ENCODE measurements at places on chromosomes 2 and 18. TPM values are rescaled to one million over a fixed set of nuclear protein-coding genes. Genes with fewer than 3 reads are reported as not detected.

MAP2 gene
- 177 TPM for total RNA-seq

LOXHD1 gene
- total RNA-seq: not detected

TWIST2 gene
- total RNA-seq: not detected

STPG4 gene
- total RNA-seq: 1.3 TPM

CPO gene
- total RNA-seq: not detected

KLHL30 gene
- total RNA-seq: 3.5 TPM

DPP4 gene
- 0.20 TPM for total RNA-seq

CPS1 gene
- total RNA-seq: 31.1 TPM

COLEC12 gene
- 0.20 TPM for total RNA-seq

FEV gene
- total RNA-seq: not detected

DNA sequence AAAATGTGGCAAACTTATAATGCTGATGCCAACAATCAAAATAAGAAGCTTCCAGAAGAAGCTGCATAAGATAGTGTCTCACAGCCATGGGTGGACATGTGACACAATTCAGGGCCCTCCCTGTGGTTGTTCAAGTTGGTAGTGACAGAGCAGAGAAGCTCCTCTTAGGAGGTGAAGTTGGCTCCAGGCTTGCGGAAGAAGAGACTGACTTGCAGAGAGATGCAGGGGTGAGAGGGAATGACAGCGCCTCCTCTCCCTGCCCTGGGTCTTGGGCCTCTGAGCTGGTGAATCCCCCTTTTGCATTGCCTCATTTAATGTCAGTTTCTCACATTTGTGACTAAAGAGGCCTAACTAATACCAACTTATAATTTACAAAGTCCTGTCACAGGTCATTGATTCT is 23.0 kb upstream of the RHOB start:
- no peak for DNase-seq
- no peaks in the 10 kb centered on the region for H3K4me1 ChIP-seq
- H3K27me3 ChIP-seq: no peaks in the 10 kb centered on the region
- H3K4me3 ChIP-seq: no peak overlapping the region
- no peak overlapping the region for H3K27ac ChIP-seq

DNA sequence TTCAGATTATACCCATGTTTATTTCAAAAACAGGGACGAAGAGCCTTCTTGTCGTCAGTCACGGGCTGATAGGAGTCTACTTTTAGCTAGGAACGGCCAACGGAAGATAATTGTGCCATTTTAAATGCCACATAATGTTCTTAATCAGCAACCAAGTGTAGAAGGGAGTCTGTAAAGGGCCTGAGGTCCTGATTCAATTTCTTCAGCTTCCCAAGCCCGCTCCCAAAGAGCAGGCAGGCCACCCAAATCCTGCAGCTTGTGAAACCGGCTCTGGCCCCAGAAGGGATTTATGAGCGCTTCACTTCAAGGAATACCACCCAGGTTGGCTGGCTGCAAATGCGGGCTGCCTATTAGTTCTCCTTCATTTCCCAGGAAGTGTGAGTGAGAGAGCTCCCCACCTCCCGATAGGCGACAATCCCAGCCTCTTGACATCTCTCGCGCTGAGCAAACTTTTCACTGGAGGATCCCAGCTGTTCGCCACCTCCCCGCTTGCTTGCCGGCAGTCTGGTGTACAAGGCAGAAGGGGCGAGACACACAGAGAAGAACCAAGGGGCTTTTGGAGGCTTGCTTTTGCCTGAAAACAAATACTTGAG is 272.9 kb downstream of the CDH20 start:
- peaks cover 5% of the 10 kb centered on the region for H3K4me1 ChIP-seq
- H3K27me3 ChIP-seq: no peaks in the 10 kb centered on the region
- H3K4me3 ChIP-seq: no peak overlapping the region
- no peaks in the 10 kb centered on the region for H3K36me3 ChIP-seq
- peak; percentile 23 for DNase-seq

GRCh38 chr2:67645280-67646138 is 248.4 kb downstream of the ETAA1 start:
- H3K4me1 ChIP-seq: peaks cover 13% of the 10 kb centered on the region
- no peak for DNase-seq
- no peaks in the 10 kb centered on the region for H3K36me3 ChIP-seq
- H3K27ac ChIP-seq: no peak overlapping the region
- H3K4me3 ChIP-seq: no peak overlapping the region

GRCh38 chr2:190444976-190445375 is 36.8 kb downstream of the MFSD6 start:
- H3K36me3 ChIP-seq: no peaks in the 10 kb centered on the region
- DNase-seq: no peak
- H3K27me3 ChIP-seq: no peaks in the 10 kb centered on the region
- H3K27ac ChIP-seq: no peak overlapping the region

- H3K36me3 ChIP-seq: no peaks in the 10 kb centered on the region
- DNase-seq: no peak
- H3K27ac ChIP-seq: no peak overlapping the region
- H3K4me3 ChIP-seq: no peak overlapping the region
- H3K27me3 ChIP-seq: peaks cover 3% of the 10 kb centered on the region
Measured at GRCh38 chr2:66601624-66602023, 166.7 kb downstream of the MEIS1 start.

- peaks cover 1% of the 10 kb centered on the region for H3K27me3 ChIP-seq
- no peak overlapping the region for H3K27ac ChIP-seq
- no peak for DNase-seq
Measured at GRCh38 chr2:27942612-27943547, 52.4 kb downstream of the BABAM2 start.

- H3K27ac ChIP-seq: peak overlapping the region; percentile 1
- peaks cover 8% of the 10 kb centered on the region for H3K27me3 ChIP-seq
- H3K36me3 ChIP-seq: no peaks in the 10 kb centered on the region
- H3K4me1 ChIP-seq: peaks cover 34% of the 10 kb centered on the region
- peak overlapping the region; percentile 70 for H3K4me3 ChIP-seq
- DNase-seq: no peak
Measured at GRCh38 chr2:241358470-241358869, 2.4 kb downstream of the FARP2 start.

DNA sequence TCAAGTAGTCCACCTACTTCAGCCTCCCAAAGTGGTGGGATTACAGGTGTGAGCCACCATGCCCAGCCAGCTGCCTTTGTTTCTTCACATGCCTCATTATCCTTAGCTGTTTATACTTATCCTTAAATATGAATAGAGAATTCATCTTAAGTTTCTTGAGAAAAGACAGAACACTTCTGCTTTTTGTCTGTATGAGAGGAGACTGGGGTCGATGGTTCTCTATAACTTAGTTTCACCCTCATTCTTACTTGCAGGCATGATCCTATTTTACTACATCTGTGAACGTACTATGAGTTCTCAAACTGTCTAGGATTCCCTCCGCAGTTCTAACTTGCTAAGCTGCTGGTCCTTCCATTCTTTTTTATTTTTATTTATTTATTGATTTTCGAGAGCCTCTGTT is 20.4 kb downstream of the PPM1B start:
- H3K4me3 ChIP-seq: no peak overlapping the region
- no peaks in the 10 kb centered on the region for H3K36me3 ChIP-seq
- no peak for DNase-seq
- no peak overlapping the region for H3K27ac ChIP-seq

GRCh38 chr2:46878886-46879285 is 36.7 kb downstream of the MCFD2 start:
- peaks cover 26% of the 10 kb centered on the region for H3K4me1 ChIP-seq
- peak; percentile 62 for DNase-seq
- H3K4me3 ChIP-seq: no peak overlapping the region
- H3K27me3 ChIP-seq: peaks cover 2% of the 10 kb centered on the region
- no peak overlapping the region for H3K27ac ChIP-seq

- H3K4me3 ChIP-seq: no peak overlapping the region
- peaks cover 2% of the 10 kb centered on the region for H3K4me1 ChIP-seq
- H3K36me3 ChIP-seq: peaks cover 40% of the 10 kb centered on the region
- DNase-seq: no peak
- H3K27me3 ChIP-seq: peaks cover 2% of the 10 kb centered on the region
Measured at GRCh38 chr2:99772591-99773331, 282.9 kb upstream of the REV1 start.

DNA sequence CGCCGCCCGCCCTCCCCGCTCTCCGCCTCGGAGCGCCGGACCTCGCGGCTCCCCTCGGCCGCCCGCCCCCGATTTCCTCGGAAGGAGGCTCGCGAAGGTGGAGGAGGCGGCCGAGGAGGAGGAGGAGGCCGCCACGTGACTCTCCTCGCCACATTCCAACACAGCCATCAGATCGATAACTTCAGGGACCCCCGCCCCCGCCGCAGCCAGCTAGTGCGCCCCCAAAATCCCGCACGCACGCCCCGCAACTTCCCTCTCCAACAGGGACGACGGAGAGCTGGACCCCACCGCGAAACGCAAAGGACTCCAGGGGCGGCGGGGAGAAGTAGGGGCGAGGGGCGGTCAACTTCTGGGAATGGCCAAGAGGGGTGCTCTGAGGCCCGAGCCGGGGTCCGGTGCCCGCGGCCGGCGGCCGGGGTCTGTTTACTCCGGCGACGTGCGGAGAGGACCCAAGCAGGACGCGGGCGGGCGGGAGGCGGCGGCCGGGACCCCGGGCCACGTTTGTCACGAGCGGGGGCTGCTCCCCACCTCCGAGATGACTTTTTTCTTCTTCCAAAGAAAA is 2.0 kb downstream of the ZNF521 start:
- DNase-seq: peak; percentile 43
- H3K27me3 ChIP-seq: peaks cover 4% of the 10 kb centered on the region
- peaks cover 13% of the 10 kb centered on the region for H3K4me1 ChIP-seq
- no peaks in the 10 kb centered on the region for H3K36me3 ChIP-seq

- H3K4me3 ChIP-seq: peak within 1 kb of the TSS; percentile 91
- peaks cover 6% of the 10 kb centered on the region for H3K4me1 ChIP-seq
- peak within 1 kb of the TSS; percentile 75 for H3K27ac ChIP-seq
- no peaks in the 10 kb centered on the region for H3K36me3 ChIP-seq
Measured at GRCh38 chr2:17878281-17879136, at the start of gene KCNS3. Gene KCNS3, plus strand, starts transcription at chr2:17878667. Its CDS starts 52,342 bp downstream, at chr2:17931009.

DNA sequence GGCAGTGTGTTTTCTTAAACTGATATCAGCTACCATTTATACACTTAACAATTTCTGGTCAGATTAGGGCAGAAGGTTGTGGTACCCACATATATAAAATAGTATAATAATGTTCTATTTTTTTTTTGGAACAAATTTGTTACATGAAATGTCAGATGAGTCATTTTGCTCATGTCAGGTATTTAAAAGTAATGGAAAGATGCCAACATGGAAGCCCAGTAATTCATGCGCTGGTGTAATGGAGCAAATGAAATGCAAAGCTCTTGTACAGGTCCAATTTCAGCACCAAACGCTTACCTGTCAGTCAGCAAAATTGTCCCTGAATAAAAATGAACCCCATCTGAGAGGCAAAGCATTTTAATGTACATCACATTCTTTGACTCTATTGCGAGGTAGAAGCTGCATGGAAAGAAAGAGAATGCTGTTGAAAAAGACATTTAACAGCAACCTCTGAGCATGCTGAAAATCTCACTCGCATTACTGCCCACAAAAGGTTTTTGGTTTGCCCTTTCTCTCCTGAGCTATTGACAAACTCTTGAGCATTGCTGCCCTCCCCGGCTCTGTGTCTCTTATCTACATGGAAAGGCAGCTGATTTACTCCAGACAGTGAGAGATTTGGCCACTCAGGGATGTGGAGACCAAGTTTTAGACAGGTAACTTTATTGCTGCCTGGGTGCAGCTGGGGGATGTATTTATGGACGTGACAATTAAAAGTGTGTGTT is 217.5 kb downstream of the CAMKMT start:
- no peaks in the 10 kb centered on the region for H3K36me3 ChIP-seq
- H3K27ac ChIP-seq: no peak overlapping the region

GRCh38 chr18:54260396-54261072 is 8.8 kb upstream of the POLI start:
- no peak overlapping the region for H3K4me3 ChIP-seq
- no peaks in the 10 kb centered on the region for H3K36me3 ChIP-seq
- H3K27ac ChIP-seq: no peak overlapping the region
- no peaks in the 10 kb centered on the region for H3K27me3 ChIP-seq

- H3K27ac ChIP-seq: no peak overlapping the region
- H3K36me3 ChIP-seq: no peaks in the 10 kb centered on the region
- no peak overlapping the region for H3K4me3 ChIP-seq
Measured at GRCh38 chr2:160934263-160934662, 226.0 kb upstream of the TANK start.

GRCh38 chr18:79868811-79869541 is 71.2 kb downstream of the KCNG2 start:
- no peak overlapping the region for H3K27ac ChIP-seq
- H3K4me3 ChIP-seq: no peak overlapping the region
- no peaks in the 10 kb centered on the region for H3K36me3 ChIP-seq
- no peak for DNase-seq
- H3K4me1 ChIP-seq: peaks cover 2% of the 10 kb centered on the region

- no peak overlapping the region for H3K4me3 ChIP-seq
- peaks cover 4% of the 10 kb centered on the region for H3K27me3 ChIP-seq
- no peak overlapping the region for H3K27ac ChIP-seq
- no peaks in the 10 kb centered on the region for H3K36me3 ChIP-seq
- H3K4me1 ChIP-seq: peaks cover 3% of the 10 kb centered on the region
- no peak for DNase-seq
Measured at GRCh38 chr2:47528455-47528854, 125.5 kb downstream of the MSH2 start.

GRCh38 chr2:149902081-149902480 is 314.5 kb upstream of the MMADHC start:
- H3K4me3 ChIP-seq: no peak overlapping the region
- H3K4me1 ChIP-seq: no peaks in the 10 kb centered on the region
- H3K36me3 ChIP-seq: no peaks in the 10 kb centered on the region
- no peak for DNase-seq

DNA sequence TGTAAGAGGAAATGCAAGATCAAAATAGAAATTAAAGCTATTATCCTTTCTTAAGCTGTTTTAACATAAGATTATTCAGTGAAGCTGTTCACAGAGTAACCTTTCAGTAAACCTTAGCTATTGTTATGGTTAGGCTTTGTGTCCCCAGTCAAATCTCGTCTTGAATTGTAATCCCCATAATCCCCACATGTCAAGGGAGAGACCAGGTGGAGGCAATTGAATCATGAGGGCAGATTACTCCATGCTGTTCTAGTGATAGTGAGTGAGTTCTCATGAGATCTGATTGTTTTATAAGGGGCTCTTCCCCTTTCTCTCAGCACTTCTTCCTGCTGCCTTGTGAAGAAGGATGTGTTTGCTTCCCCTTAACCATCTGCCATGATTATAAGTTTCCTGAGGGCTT is 424.4 kb downstream of the DSEL start:
- H3K4me1 ChIP-seq: no peaks in the 10 kb centered on the region
- DNase-seq: no peak
- H3K27ac ChIP-seq: no peak overlapping the region
- no peaks in the 10 kb centered on the region for H3K36me3 ChIP-seq

GRCh38 chr2:24304098-24304497 is 56.2 kb downstream of the ITSN2 start:
- DNase-seq: no peak
- no peaks in the 10 kb centered on the region for H3K36me3 ChIP-seq
- no peak overlapping the region for H3K27ac ChIP-seq
- no peaks in the 10 kb centered on the region for H3K4me1 ChIP-seq
- H3K4me3 ChIP-seq: no peak overlapping the region
- no peaks in the 10 kb centered on the region for H3K27me3 ChIP-seq

DNA sequence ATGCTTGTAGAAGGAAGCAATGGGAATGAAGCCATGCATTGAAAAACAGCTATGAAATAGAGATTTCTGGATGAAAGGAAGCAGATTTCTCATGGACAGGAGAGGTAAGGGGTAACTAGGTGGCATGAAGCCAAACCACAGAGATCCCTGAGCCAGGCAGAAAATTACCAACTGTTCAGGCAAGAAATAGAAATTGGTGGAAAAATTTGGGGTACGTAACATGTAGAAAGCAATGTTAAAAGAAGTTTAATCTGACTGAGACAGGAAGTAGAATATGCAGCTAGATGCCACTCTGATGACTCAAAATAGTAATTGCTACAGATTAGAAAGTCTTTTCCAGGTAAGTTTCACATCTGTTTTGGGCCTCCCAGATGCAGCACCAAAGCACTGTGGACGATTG is 928.5 kb upstream of the CELF4 start:
- no peak overlapping the region for H3K27ac ChIP-seq
- H3K4me1 ChIP-seq: no peaks in the 10 kb centered on the region
- H3K27me3 ChIP-seq: peaks cover 2% of the 10 kb centered on the region
- no peaks in the 10 kb centered on the region for H3K36me3 ChIP-seq
- no peak overlapping the region for H3K4me3 ChIP-seq
- no peak for DNase-seq

Measured in glutamatergic neuron (in vitro differentiated cells).